Stimulated activated CD4-positive, alpha-beta T cell treated with anti-CD3 and anti-CD28 coated beads, Interleukin-2, amount 100 ng/mL, for 24 hours (primary cell): ENCODE measurements at places on chromosomes 6 and 20.

DNA sequence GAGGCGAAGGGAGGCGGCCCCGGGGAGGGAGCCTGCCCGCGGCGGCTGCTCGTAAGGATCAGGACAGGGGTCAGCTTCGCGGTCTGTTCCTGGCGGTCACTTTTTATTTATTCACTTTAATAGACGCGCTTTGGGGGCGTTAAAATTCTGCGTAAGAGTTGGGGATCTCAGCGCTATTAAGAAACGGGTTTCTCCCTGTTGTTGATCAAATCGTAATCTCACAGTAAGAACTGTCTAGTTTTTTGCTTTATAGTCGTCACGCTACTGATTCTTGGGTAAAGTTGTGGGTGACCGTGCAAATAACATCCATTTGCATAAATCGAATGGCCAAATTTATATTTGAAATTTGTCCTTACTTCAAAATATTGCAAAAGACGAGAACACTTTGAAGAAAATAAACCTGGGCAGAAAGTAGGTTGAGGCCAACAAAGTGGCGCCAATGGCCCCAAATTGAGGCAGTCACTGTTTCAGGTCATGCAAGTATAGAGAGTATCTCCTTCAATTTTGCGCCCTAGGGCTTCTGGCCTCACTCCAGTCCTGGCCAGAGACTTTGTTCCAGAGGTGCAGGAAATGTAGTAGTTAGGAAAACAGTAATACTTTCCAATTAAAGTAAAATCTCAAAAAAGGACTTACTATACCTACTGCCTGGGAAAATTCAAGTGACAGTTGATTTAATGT lies 963 bp upstream of the RMND1 start:
- no peak for DNase-seq

DNA sequence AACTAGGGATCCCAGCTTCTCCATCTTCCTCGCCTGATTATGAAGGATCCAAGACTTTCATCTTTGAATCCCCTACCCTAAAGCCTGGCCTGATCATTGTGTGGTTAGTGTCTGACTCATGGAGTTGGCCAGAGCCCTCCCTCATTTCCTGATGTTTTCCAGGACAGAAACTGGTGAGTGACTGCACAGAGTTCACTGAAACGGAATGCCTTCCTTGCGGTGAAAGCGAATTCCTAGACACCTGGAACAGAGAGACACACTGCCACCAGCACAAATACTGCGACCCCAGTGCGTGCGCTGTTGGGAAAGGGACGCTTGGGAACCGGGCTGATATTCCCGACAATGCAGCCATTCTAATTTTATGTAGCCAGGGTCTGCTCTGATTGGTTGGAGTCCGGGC lies 4.0 kb downstream of the CD40 start:
- no peak for DNase-seq

DNA sequence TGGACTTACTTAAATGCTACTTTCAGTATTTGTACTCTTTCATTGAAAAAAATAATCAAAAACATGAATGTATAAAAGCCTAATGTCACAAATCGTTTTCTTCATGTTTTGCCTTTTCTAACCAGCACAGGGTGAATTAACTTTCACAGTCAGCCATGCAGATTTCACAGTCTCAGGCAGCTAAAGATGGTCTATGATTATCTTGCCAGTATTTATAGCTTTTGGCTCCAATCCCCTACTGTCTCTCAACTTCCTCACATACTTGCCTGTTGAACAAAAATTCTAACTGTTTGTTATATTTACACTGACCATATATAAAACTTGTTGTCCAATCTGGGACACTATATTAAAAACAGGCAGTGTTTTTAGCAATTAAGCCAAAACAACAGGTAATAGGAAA lies 358.2 kb downstream of the ARHGAP18 start:
- DNase-seq = no peak

GRCh38 chr6:144729502-144729901 lies 444.4 kb downstream of the UTRN start:
- no peak for DNase-seq

DNA sequence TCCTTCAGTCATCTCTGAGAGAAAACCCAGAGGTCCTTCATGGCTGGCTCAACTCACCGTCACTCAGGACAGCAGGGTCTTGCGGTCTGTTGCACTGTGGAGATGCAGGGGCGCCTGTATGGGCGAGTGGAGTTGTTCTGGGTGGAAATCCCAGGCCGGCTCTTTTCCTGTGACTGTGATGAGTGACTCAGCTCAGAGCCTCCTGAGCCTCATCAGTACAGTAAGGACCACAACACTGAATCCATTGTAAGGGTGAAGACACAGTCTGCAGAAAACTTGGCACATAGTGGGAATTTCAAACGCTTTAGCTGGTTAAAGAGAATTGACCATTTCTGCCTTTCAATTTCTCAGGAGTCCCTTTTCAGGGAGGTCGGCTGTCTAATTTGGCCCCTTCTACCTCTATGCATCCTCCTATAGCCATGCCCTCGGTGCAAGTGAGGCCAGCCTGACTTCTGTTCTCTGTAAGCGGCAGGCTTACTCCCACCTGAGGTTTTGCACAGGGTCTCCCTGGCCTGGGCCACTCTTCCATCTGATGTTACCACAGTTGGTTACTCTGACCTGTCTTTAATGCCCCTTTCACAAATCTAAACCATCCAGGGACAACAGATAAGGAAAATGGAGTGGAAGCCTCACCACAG lies 35.5 kb upstream of the TBXT start:
- DNase-seq = no peak

GRCh38 chr6:27547157-27548075 lies 74.5 kb upstream of the ZNF184 start:
- DNase-seq = no peak

- DNase-seq = no peak
These were observed 16.0 kb downstream of the DSE start for GRCh38 chr6:116386581-116387299.

- no peak for DNase-seq
These were observed at the start of gene CPXM1 for GRCh38 chr20:2800521-2801285. Gene CPXM1, minus strand, starts transcription at chr20:2800627. Its CDS starts 55 bp downstream, at chr20:2800572.

DNA sequence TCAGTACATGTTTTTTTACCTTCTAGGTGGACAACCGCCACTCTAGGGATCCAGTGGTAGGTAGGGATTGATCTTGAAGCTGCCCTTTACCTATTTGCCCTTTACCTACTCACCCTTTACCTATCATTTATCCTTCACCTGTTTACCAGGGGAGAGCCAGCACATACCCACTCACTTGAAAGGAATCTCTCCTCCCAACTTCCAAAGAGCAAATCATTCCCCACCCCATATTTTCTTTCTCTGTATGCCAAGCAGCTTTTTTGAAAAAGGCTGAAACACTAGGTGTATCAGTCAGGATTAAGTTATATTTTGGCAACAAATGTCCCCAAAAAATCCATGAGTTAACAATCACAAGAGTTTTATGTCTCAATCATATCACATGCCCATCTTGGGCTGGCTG lies 10.5 kb upstream of the EPM2A start:
- no peak for DNase-seq

- no peak for DNase-seq
These were observed 41.7 kb upstream of the TULP4 start for GRCh38 chr6:158270389-158271127.

GRCh38 chr6:42505385-42505718 lies 53.6 kb upstream of the TRERF1 start:
- DNase-seq = no peak

DNA sequence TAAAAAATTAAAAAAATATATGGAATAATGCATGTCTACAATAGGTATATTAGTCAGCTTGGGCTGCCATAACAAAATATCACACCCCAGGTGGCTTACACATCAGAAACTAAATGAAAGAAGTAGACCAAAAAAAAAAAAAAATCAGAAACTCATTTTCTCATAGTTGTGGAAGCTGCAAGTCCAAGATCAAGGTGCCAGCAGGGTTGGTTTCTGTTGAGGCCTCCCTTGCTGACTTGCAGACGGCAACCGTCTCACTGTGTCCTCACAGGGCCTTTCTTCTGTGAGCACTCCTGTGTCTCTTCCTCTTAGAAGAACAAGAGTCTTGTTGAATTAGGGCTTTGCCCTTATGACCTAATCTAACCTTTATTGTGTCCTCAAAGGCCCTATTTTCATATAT lies 11.4 kb upstream of the GDAP1L1 start:
- no peak for DNase-seq

GRCh38 chr20:47049771-47050170 lies 155.1 kb downstream of the EYA2 start:
- DNase-seq = no peak

DNA sequence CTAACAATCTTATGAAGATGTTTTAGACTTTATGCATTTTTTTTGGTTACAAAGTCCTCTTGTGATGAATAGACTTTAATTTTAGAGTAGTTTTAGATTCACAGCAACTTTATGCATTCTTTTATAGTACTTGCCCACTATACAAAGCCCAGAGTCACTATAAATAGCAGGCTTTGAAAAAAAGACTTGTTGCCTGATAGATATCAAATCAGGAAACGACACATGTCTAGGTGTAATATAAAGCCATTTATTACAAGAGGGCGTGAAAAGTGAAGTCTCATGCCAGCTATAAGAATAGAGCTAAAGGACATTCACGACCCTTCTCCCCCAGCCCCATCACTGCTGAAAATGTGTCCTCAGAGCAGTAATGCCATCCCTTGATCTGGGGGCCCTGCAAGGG lies 78.0 kb upstream of the MRPS10 start:
- DNase-seq = no peak

DNA sequence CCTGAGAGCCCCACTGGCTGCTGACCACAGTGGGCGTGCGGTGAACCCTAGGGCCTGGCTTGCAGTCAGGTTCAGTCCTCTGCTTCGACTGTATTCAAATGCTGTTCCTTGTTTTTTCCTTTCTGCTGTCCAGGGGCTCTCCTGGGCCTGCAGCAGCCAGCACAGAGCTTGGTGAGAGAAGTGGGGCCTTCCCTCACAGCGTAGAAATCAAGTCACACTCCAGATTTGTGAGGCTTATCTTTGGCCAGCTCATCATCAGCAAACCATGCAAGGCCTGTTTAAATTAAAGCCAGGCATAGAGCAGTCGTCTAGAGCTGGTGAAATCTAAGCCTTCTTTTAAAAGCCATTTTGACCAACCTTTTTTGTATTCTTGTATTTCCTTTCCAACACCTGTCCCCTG lies 8.4 kb downstream of the FAM120B start:
- DNase-seq = no peak

DNA sequence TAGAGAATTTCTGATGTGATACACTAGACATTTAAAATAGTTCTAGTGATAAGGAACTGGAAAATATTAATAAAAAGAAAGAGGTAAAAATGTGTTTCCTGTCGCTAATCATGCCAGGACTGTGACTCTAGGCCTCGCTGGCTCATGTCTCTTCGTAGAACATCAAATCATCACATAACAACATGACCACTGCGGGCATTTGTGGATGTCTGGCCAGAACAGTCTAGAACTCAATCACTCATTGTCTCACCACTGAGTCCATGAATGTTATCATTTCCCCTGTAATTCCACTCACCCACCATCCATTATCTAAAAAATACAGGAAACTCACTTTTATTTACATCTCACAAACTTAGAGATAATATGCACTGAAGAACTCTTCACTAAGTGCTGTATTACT lies 3.4 kb downstream of the HMGN3 start:
- no peak for DNase-seq

GRCh38 chr6:163356324-163356723 lies 58.2 kb upstream of the QKI start:
- no peak for DNase-seq

DNA sequence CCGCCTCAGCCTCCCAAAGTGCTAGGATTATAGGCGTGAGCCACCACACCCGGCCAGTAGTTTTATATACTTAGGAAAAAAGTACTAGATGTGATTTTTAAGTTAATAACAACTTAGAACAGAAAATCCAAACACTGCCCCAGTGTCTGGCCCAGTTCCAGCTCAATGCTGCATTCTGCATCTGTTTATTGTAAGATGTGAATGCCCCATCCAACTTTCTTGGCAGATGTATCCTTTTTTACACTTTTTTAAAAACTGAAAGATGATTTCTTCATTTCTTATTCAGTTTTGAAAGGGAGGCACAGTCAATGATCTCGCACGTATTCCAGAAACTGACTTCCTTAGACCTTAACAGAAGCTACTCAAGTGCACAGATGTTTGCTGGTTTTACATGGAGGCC lies 85.6 kb upstream of the SRSF6 start:
- no peak for DNase-seq

- no peak for DNase-seq
These were observed 25.6 kb upstream of the CHMP4B start for GRCh38 chr20:33785503-33785902.

DNA sequence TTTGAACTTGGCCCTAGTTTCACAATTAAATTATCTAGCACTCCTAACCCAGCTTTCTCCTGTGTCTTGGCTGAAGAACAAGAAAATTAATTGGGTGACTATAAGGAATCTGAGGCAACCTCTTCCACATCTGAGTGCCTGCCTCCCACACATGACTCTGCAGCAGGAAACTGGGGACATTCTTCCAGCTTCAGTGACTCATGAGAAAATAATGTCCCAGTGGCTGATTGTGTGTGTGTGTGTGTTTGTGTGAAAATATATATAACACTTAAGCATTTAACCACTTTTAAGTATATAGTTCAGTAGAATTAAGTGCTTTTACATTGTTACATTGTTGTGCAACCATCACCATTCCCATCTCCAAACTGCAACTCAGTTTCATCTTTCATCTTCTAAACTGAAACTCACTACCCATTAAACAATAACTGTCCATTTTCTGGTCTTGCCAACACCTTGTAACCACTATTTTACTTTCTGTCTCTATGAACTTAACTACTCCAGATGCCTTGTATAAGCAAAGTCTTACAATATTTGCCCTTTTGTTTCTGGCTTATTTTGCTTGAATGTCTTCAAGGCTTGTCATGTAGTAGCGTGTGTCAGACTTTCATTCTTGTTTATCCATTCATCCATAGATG lies 8.7 kb downstream of the TRIM38 start:
- no peak for DNase-seq

- peak; percentile 19 for DNase-seq
These were observed 8.4 kb upstream of the NR2E1 start for GRCh38 chr6:108157234-108157980.

DNA sequence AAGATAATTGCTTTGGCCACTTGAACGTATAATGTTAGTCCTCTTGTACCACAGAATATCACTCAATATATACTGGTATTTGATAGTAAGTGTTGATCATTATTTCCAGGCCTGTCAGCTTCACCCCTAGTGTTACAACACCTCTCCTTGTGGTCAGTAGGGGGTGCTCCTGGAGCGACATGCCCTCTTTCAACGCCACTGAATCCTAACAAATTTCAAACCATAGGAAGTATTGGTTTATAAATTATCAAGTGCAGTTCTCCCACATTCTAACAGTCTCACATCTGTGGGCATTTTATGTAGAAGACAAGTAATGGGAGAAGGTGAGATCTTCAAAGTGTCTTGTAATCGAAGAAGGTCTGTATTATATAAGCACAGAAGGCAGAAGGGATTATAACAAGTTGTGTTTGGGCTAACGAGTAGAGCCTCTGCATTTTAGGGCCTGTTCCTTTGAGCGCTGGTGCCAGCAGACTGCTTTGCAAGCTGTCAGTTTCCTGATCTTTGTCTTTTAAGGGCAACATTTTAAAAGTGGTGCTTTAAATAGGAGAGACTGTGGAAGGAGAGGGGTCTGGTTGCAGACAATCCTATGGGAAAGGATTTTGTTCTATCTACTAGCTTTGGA lies 57.1 kb upstream of the CEP162 start:
- DNase-seq = no peak
